ENCODE measurements at places on chromosomes 7 and 10.
A peak's percentile ranks its signal among the peaks of the same experiment; 100 is the strongest.

- DNase-seq, result no peak
Measured at GRCh38 chr7:113158756-113159155, 40.4 kb upstream of the SMIM30 start.

DNA sequence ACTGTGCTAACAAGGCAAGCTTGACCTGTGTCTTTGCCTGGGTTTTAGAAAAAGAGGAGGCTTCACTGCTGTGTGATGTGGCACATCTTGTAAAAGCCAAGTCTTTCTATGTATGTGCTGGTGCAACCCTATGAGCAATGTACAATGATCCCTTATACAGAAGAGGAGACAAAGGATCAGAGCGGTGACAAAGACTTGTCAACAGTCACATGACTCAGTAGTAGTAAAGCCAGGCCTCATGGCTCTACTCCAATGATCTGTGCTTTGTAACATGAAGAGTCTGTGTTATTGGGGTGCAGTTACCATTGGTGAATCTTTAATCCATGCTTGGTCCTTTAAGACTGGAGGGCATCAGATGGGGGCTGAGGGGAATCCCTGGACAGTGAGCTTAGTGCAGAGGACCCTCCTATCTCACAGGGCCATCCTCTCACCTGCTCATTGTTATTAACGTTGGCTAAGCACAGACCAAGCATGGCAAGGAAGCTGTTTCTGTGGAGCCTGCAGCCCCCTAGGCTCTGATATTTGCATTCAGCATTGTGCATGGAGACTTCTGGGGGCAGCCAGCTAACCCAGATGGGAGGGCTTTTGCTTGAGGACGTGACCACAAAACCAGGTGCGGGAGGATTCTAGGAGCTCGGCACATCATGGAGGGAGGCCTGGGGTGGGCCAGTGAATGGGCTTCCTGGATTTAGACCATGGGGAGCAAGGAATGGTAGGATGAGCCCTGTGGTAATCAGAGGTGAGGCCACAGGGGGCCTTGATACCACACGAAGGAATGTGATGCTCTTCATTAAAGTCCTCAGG, 308.8 kb upstream of the ZNF32 start:
- DNase-seq, result no peak

GRCh38 chr10:85665681-85666080, 700.9 kb downstream of the GRID1 start:
- DNase-seq, result no peak

DNA sequence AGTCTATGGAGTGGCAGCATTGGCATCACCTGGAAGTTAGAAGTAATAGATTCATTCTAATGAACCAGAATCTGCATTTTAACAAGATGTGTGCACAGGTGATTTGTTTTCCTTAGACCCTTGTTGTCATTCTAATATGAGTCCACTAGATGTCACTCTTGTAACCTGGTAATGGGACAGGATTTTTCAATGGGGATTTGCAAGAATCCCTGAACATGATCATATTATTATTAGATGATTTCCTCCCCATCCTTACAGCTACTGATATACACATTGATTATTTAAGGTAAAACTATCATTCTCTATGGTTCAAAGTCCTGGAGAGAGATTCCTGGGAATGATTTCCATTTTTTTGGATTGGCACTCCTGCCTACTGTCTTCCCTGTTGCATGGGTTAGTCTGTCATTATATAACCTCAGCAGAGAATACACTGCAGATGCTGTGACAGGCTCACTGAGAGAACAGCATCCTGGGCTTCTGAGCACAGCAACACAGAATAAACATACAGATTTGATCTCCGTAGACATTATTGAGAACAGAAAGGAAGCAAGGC, 194.9 kb downstream of the SUGCT start:
- DNase-seq, result peak; percentile 53

- DNase-seq, result no peak
Measured at GRCh38 chr10:85863301-85864172, 503.1 kb downstream of the GRID1 start.

GRCh38 chr10:58574058-58574457, 61.4 kb downstream of the BICC1 start:
- no peak for DNase-seq

- DNase-seq, result no peak
Measured at GRCh38 chr7:47785923-47786556, 162.2 kb downstream of the PKD1L1 start.

DNA sequence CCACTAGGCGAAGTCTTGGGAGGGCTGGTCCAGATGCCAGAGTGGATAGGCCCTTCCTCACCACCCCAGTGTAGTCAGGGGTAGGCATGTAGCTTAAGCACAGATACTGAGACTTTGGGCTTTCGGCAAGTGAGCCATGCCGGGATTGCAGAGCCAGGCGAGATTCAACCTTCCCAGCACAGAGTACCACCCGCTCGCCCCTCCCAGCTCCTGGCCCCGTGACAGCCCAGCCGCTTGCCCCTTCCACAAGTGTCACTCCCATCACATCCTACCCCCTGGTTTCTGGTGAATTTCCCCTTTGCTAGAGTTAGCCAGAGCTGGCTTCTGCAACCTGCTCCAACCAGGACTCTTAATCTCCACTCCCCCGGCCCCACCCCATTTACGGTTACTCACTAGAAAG, 56.9 kb downstream of the ARHGAP22 start:
- DNase-seq, result no peak

DNA sequence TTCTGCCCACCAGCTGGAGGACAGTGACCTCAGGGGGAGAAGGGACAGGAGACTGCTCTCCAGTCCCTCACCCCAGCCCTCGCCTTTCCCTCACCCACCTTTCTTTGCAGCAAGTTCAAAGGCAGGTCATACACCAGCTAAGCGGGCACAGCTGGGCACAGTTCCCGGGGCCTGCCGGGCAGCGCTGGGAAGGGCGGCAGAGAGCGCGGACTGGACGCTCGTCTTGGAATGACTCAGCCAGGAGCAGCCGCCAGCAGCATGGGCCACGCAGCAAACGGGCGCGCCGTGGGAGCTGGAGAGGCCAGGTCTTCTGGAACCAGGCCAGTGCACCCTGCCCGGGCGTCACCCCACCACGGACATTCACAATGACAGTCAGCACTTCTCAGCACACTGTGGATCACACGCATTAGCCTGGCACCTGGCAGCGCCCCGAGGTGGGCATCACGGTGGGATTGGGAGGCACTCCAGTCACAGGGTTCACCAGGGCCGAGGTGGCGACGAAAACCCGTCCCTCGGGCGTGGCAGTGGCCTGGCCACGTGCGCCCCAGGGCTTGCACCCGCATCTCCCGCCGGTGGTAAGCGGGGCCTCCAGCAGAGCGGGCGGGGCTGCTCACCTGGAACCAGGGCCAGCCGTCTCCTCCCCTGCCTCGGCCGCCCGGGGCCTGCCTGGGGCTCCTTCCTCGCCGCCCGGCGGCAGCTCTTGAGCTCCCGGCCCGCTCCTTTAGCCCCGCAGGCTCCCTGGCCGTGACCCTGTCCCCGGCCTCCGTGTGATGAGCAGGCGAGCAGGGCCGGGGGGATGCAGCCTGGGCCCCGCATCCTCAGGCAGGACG, 29.0 kb upstream of the WDFY4 start:
- DNase-seq, result peak; percentile 23

DNA sequence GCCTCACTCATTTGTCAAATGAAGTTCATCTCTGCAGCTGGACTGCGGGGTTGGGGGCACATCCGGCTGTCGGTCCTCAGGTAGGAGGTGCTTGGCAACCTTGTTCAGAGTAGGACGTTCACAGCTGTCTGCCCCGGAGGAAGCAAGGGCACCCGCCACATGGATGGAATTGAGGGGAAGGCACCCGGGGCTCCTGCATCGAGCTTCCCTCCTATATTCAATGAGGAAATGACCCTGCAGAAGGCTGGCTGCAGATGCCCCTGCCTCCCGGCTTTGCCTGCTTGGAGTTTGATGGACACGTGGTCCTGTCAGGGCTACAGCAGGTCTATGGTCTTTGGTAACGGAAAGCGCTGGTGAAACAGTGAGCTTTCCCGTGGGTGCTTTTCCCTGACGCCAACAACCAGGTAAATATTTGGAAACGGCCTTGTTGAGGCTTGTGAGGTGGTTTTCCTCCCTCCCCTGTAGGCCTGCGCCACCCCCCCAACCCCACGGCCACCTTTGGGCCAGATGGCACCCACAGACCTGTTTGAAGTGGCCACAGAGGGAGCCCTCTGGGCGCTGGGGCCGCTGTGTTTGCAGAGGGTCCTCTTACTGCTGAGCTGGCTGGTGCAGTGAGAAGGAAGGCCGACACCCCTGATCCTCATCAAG, 32.9 kb downstream of the HTRA1 start:
- no peak for DNase-seq

- no peak for DNase-seq
Measured at GRCh38 chr7:108071551-108071950, 58.6 kb downstream of the LAMB4 start.

DNA sequence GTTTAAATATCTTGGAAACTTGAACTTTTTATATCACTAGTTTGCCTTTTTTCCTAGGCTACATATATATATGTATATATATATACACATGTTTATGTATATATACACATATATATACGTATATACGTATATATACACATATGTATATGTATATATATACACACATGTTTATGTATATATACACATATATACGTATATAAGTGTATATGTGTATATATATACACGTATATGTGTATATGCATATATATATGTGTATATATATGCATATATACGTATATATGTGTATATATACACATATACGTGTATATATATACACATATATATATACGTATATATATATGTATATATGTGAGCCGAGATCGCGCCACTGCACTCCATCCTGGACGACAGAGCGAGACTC, 10.1 kb downstream of the OGDH start:
- no peak for DNase-seq

- peak; percentile 49 for DNase-seq
Measured at GRCh38 chr7:143463556-143463955, 14.1 kb upstream of the TAS2R41 start.

- DNase-seq, result no peak
Measured at GRCh38 chr10:101563007-101563406, 25.1 kb downstream of the POLL start.

- no peak for DNase-seq
Measured at GRCh38 chr10:98097616-98098015, 36.8 kb upstream of the R3HCC1L start.

- DNase-seq, result no peak
Measured at GRCh38 chr7:44922351-44922694, 37.0 kb upstream of the PURB start.

DNA sequence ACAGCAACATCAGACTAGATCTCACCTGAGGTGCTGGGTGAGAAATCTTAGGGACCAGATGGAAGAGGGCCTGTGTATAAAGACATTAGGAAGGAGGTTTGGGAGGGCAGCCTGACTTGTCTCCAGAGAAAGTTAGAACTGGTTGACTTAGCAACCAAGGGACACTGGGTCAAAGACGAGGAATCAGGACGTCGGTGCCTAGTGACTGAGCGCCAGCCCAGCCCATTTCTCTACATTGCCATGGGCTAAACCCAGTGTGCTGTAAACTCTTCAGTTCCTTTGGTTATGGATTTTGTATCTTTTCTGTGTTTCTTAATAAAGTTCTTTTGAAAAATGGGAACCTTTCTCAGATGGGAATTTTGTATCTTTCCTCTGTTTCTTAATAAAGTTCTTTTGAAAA, 12.3 kb downstream of the TRIM56 start:
- DNase-seq, result no peak

DNA sequence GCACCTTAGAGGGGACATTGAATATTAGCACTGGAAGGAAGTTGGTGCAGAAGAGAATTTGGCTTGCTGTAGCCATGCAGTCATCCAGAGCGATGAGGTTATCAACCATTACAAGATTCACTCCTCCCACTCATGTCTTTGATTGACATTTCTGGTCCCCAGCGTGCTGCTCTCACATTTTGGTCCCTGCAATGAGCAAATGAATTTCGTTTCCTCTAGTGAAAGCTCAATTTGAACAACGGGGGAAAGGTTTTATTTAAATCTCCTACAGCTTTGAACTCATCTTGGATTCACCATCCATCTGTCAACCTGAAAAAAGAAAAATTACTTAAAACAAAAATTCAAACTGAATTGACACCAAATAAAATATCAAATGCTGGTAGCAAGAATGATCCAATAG, 975.2 kb downstream of the NRG3 start:
- DNase-seq, result no peak

- DNase-seq, result no peak
Measured at GRCh38 chr7:86833360-86833759, 189.7 kb downstream of the GRM3 start.

DNA sequence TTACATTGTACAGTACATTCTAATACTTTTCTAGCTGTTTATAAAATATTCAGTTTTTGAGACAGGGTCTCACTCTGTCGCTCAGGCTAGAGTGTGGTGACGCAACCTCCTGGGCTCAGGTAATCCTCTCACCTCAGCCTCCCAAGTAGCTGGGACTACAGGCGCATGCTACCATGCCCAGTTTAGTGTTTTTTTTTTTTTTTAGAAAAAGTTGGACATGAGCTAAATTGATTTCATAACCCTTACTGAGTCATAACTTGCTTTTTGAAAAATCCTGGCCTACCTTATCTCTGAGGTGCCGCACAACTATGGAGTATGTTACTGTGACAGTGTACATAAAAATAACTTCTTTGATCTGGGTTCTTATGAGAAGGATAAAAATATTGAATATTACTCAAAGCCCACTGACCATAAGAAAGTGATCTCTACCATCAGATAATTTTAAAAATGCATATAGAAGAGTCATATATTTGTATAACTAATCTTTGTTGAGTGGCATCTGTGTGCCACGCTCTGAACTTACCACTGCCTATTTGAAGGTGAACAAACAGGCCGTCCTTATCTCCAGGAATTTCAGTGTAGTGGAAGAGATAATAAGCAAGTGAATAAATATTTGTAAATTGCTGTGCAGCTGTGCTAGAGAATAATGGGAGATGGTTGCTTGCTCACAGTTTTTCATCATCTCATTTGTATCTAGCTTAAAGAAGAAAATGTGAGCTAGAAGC, 73.2 kb downstream of the PPP1R9A start:
- no peak for DNase-seq

GRCh38 chr10:130393342-130393741, 257.2 kb downstream of the GLRX3 start:
- DNase-seq, result no peak

DNA sequence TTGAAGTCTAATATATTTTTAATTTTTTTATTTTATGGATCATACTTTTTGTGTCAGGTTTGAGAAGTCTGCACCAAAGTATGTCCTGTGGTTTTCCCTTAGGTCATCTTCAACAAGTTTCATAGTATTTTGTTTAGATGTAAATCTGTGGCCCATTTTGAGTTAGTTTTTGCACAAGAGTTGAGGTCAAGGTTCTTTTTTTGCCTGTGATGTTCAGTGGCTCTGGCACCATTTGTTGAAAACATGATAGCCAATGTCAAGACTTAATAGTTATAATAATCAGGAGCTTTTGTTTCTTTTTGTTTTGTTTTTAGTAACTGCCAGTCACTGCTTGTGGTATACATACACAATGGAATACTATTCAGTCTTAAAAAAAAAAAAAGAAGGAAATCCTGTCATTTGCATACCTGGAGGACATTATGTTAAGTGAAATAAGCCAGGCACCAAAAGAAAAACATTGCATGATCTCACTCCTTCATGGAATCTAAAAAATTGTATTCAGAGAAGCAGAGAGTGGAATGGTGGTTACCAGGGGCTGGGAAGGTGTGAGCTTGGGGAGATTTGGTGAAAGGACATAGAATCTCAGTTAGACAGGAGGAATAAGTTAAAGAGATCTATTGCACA, 61.3 kb downstream of the EGFR start:
- no peak for DNase-seq

All from inflammatory macrophage (primary cell).